Left lung (tissue), 14 donors: ENCODE measurements at places on chromosomes 16 and 17.

DNA sequence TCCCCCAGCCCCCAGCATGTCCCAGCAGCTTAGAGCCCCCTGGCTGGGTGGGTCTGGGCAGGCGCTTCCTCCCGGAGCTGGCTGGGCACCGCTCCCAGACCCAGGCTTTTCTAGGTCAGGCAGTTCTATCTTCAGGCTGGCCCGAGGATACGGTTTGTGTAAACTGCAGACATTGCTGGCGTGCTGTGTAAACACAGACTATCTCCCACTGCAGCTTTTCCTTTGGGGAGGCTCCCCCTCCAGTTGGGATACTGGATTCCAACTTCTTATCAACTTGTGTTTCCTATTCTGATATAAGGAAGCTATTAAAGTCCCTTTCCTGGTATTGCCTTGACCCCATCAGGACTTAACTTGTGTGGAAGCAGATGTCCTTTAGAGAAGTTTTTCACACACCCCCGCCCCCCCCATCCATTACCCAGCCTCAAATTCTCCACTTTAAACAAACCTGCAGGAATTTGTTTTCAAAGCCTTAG lies 18.3 kb upstream of the GNA13 start:
- DNase-seq: peak; percentile 88

- DNase-seq: no peak
Measured at GRCh38 chr17:57965521-57966160, 10.4 kb upstream of the CUEDC1 start.

- DNase-seq: no peak
Measured at GRCh38 chr17:21297026-21297520, 12.6 kb downstream of the MAP2K3 start.

DNA sequence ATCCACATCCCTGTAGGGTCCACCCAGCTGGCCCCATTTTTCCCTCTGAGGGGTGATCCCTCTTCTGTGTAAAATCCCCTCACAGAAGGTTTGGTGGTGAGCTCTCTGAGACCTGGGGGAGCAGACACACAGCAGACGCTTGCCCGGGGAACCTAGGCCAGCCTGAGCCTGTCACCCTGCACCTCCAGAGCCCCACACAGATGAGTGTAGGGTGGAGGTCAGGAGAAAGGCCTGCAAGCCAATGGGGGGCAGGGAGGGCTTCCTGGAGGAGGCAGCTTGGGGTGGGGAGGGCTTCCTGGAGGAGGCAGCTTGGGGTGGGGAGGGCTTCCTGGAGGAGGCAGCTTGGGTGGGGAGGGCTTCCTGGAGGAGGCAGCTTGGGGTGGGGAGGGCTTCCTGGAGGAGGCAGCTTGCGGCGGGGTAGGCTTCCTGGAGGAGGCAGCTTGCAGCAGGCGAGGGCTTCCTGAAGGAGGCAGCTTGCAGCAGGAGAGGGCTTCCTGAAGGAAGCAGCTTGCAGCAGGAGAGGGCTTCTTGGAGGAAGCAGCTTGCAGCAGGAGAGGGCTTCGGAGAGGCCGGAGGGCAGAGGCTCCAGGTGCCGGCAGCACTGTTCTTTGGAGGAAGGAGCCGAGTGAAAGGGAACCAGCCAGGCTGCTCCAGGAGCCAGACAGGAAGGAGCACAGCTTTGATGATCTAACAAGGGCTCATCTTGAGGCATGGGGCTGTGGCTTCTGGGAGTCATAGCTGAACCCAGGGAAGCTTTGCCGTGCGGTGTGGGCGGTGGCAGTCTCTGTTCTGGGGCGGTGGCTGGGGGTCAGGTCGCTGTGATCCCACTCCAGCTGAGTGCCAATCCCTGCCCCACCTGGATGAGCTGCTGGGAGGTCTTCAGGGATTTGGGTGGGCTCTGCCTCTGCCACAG lies 83.7 kb upstream of the ZNF469 start:
- DNase-seq: no peak

DNA sequence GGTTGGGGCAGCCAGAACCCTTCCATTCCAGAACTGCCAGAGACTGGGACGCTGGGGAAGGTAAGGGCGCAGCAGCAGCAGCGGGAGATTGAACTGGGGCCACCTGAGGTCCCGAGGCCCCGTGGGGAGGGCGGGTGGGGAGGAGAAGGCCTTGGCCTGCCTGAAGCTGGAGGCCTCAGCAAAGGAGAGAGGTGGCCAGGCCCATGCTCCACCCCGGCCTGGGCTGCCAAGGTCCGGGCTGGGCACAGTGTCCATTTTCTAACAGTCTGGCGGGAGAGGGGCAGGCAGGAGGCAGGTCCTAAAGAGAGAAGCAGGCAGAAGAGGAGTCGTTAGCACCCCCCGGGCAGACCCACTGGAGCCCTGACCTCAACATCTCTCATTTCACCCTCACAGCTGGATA lies 1.1 kb upstream of the GDPD3 start:
- no peak for DNase-seq

DNA sequence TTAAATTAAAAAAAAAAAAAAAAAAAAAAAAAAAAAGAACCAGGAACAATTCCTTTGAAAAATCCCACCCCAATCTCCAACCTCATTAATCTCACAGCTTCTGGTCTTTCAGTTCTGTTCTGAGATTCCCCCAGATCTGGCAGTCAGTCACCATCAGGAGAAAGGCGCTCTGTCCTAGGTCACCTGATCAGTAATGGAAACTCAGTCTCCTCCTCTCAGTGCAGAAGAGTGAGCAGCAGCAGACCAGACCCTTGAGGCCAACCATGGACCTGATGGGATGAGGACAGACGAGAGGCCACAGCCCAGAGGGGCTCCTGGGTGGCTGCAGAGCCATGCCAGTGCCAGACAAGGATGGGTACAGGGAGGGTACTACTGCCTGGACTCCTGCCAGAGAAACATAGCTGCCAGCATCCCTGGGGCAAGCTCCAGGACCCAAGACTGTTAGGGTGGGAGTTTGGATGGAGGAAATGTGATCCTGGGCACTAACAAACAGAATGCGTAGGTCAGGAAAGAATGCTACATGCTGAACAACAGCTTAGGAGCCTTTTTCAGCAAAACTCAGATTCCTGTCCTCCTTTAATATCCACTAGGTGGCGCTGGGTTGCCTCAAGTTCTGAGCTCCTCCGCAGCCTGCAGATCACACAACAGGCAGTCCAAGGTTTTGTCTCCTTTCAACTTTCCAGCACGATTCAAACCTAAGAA lies 28.7 kb downstream of the MPG start:
- peak; percentile 83 for DNase-seq
